ENCODE measurements at places on chromosomes 5 and 9. TPM values are rescaled to one million over a fixed set of nuclear protein-coding genes. Genes with fewer than 3 reads are reported as not detected.

Gene PCDHGA5
- total RNA-seq: 6.0 TPM

Gene OCLN
- total RNA-seq: 23.1 TPM

Gene PCDHGB5
- total RNA-seq: 7.8 TPM

Gene MEIKIN
- not detected for total RNA-seq

DNA sequence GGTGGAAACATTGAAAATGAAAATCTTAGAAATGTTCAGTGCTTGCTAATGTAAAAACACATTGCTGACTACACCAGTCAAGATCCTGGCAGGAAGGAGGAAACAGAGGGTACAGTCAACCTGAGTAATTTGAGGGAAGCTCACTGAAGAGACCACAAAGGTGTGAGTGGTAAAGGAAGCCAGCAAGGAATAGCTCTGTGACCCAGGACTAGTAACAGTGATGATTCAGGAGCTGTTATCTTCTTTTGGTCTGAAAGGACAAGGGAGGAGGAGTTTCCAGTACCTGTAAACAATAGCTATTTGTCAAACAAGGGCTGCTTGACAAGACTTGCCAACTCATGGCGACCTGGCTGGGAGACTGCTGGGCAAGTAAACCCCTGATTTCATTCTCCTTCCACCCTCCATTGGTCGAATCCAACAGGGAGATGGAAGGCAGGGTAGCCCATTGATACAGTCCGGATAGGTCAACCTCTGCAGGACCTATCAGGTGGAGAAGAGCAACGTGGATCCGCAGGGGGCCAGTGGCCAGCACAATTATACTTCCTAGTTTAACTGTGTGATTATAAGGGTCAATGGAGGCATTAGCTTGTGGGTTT lies 68.1 kb downstream of the MAMDC2 start:
- no peaks in the 10 kb centered on the region for H3K4me1 ChIP-seq
- no peak overlapping the region for H3K27ac ChIP-seq
- H3K36me3 ChIP-seq: no peaks in the 10 kb centered on the region
- no peak overlapping the region for H3K4me3 ChIP-seq

DNA sequence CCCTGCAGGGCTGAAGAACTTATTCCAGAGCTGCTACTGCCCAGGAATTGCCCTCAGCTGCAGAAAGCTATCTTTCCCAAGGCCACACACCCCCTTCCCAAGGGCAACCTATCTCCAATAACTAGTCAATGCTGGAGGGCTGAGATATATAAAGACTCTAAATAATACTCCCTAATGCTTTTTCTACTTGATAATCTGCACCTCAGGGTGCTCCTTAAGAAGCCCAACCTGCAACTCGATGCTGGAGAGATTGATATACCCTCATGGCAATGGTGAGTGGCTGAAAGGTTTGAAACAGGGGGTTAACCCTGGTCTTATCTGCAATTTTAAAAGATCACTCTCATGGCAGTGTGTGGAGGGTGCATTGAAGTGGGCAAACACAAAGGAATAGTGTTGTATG lies 142.7 kb upstream of the APC start:
- DNase-seq: no peak
- no peak overlapping the region for H3K27ac ChIP-seq
- H3K4me1 ChIP-seq: no peaks in the 10 kb centered on the region
- H3K4me3 ChIP-seq: no peak overlapping the region

GRCh38 chr9:99051851-99052250 lies 53.1 kb upstream of the TGFBR1 start:
- H3K27ac ChIP-seq: no peak overlapping the region
- H3K4me1 ChIP-seq: peaks cover 24% of the 10 kb centered on the region
- DNase-seq: no peak
- no peak overlapping the region for H3K4me3 ChIP-seq

GRCh38 chr5:139903450-139903794 lies 107.8 kb downstream of the PSD2 start:
- no peaks in the 10 kb centered on the region for H3K27me3 ChIP-seq
- H3K36me3 ChIP-seq: no peaks in the 10 kb centered on the region
- H3K4me1 ChIP-seq: peaks cover 21% of the 10 kb centered on the region
- no peak overlapping the region for H3K27ac ChIP-seq

- H3K4me3 ChIP-seq: no peak overlapping the region
- H3K4me1 ChIP-seq: peaks cover 8% of the 10 kb centered on the region
- H3K36me3 ChIP-seq: peaks cover 9% of the 10 kb centered on the region
- no peaks in the 10 kb centered on the region for H3K27me3 ChIP-seq
- DNase-seq: no peak
These were observed 26.4 kb downstream of the TENT4A start for GRCh38 chr5:6739603-6740002.
